T-cell (primary cell): ENCODE measurements at places on chromosomes 7 and 10.
A peak's percentile ranks its signal among the peaks of the same experiment; 100 is the strongest.

DNA sequence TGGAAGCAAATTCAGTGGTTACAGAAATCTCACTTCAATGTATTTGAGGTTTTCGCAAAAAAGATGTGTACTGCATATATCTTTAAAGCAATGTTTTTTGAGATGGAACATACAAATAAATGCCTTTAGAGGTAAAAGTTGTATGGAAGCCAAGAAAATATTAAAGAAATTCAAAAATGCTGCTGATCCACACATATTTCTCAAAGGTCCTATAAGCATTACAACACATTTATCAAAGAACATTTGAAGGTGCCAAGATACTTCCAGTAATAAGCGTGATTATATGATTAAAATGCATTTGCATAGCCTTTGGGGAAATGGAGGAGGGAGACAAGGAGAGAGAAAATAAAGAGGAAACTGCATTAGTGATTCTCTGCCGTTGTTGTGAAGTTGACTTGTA is 260.1 kb downstream of the BICC1 start:
- no peak for DNase-seq

GRCh38 chr10:16965740-16966447 is 148.7 kb upstream of the RSU1 start:
- DNase-seq, result no peak

- no peak for DNase-seq
Observed at GRCh38 chr10:1156616-1156886, 100.4 kb downstream of the WDR37 start.

DNA sequence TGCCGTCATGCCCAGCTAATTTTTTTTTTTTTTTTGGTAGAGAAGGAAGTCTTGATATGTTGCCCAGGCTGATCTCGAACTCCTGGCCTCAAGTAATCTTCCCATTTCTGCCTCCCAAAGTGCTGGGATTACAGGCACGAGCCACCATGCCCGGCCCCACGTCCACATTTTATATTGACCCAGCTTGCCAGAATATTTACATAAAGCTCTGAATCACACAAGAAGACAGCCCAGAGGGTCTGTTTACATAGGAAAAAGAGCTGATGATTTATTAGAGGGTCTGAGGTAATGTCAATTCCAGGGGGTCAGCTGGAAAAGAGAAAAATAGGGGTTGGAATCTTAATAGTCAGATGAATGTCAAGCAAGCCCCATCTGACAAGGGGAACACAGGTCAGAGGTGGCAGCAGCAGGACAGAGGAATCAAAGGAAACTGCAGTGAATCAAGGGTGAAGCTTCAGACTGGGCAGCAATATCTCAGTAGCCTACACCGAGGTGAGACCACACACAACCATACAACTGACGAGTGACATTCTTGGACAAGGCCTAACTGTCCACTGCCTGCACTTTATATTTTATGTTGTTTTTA is 15.8 kb upstream of the SLF2 start:
- DNase-seq, result no peak

- no peak for DNase-seq
Observed at GRCh38 chr10:62268027-62268398, 631 bp downstream of the RTKN2 start.

- peak; percentile 1 for DNase-seq
Observed at GRCh38 chr10:93703066-93703465, 674 bp upstream of the FRA10AC1 start.

- peak; percentile 7 for DNase-seq
Observed at GRCh38 chr7:191981-192649, at the start of gene FAM20C. Gene FAM20C (plus strand): TSS chr7:192571. CDS start chr7:193200, 629 bp downstream.

- no peak for DNase-seq
Observed at GRCh38 chr7:22108151-22108845, 162.6 kb upstream of the CDCA7L start.

DNA sequence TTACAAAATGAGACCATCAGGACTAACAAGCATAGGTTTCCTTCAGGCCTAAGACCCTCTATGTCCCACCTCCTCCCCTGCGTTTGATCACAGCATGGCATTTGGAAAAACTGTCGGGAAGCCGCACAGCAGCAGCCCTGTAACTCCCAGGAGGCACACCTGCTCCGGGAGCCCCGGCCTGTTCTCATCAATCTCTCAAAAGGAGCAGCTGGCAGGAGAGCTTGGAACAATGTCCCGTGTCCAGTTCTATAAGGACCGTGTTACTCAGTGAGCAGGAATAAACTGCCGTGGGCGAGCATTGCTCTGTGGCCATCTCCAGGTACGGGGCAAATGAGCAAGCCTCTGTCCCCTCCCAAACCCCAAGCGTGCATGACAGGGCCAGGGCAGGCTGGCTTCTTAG is 236.9 kb downstream of the SFMBT2 start:
- no peak for DNase-seq

DNA sequence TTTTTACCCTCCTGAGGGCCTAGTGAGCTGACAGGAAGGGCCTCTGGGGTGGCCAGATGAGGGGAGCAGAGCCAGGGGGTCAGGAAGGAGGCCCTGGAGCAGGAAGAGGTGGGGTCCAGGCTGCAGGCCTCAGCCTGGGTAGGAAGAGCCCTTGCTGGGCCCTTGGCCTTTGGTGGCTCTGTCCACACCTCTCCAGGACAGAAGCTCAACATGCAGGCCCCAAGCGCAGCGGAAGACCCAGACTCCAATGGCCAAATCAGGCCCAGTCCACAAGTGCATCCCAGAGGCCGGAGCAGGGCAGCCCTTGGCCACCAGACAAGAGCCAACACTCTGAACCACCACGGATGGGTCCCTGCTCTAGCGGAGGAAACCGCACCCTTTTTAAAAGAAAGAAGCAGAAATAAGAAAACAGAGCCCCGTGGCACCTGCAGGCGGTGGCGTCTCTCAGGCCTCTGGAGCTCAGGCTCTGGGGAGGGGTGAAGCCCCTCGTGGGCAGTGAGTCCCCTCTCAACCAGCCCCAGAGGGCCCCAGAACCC is 52.8 kb downstream of the FOXL3 start:
- DNase-seq, result no peak

- DNase-seq, result no peak
Observed at GRCh38 chr7:33039257-33039902, 23.2 kb downstream of the NT5C3A start.

DNA sequence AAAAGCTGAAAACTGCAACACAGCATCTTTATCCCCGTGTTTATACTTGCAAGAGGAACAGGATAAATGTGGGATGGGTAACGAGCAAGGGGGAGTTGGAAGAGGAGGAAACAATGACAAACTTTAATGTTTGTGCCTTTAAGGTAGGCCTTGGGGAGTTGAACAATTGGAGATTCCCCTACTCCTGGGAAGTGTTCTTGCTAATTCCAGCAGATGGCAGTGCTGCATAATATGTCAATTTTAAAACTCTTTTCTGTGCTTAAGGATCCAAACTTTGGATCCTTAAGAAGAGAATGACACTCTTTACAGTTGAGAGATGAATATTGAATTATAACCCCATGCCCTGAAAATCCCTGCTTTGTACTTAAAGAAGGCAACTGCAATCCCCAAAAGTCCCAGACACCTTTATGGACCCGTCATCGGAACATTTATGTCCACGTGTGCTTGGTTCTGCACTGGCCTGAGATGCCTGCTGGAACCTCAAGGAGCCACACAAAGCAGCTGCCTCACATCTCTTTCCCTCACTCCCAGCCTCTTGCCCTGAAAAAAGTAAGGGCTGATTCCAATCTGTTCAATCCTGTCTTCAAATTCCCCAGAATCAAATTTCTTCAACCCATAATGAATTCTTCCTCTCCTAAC is 12.0 kb downstream of the IFIT5 start:
- DNase-seq, result no peak

GRCh38 chr7:1939434-1940401 is 269.6 kb downstream of the ELFN1 start:
- DNase-seq, result no peak
